ENCODE measurements at places on chromosomes 3 and 15.

DNA sequence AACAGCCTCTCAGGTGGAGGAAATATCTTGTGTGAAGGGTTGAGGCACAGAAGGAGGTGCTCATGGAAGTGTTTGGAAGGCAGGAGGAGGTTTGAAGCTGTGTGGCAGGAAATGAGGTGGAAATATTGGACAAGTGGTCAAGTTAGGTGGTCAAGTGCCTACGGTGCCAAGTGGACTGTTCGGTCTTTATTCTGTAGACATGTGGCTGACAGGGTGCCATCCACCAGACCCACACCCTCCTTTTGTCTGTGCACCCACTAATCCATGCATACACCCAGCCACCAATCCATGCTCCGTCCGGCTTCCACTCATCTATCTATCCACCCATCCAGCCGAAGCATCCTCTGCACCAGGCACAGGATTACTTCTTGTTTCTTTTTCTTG, 2.2 kb downstream of the SLC6A20 start:
- DNase-seq: no peak

DNA sequence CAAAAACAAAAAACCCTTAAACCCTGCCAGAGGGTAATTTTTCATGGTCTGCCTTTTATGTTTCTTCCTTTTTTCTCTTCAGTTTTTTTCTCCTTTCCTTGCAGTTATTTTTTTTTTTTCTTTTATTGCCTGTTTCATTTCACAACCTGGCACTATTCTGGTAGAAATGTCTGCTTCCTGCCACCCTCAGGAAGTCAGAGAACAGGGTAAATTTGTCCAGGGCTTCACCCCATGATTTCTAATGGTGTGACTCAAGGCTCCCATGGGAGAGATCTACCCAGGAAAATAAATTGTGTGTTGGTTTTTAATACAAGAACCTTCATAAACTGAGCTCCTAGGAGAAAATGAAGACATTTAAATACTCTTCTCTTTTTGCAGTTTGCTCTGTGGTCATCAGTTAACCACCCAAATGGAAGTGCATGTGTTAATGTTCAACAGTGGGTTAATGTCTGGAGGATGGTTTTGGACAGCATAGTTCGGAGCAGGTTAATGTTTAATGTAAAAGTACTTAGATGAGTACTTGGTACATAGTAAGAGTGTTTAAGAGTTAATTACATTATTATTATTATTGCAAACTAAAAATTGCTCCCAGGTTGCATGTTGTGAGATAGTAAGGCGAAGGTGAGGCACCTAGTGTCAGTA, 45.9 kb downstream of the CGNL1 start:
- no peak for DNase-seq

GRCh38 chr15:78881681-78882080, 9.0 kb downstream of the MORF4L1 start:
- no peak for DNase-seq

GRCh38 chr3:181446741-181447140, 265.0 kb upstream of the SOX2 start:
- no peak for DNase-seq

DNA sequence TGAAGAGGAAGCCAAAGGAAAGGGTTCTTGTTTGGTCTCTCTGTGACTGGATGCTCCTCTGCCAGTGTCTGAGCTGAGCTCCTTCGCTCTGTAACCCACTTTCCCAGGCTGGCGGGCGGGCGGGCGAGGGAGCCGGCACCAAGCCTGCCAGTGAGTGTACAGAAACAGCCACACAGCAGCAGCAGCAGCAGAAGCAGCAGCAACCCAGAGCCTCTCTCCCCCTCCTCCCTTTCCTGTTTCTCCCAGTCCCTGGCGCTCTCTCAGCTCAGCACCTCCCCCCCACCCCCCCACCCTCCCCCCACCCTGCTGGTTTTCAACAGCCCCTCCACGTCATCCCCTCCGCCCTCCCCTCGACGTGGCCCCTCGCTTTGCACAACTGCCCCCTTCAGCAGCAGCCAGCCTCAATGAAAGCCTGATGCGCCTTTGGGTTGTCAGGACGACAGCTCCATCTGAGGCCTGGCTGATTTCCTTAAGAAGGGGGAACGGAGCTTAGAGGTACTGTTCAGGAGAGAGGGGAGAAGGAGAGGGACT, at the start of gene LSAMP:
LSAMP (minus strand) TSS at position 177 of the 531 bp plus-strand sequence.
- no peak for DNase-seq

DNA sequence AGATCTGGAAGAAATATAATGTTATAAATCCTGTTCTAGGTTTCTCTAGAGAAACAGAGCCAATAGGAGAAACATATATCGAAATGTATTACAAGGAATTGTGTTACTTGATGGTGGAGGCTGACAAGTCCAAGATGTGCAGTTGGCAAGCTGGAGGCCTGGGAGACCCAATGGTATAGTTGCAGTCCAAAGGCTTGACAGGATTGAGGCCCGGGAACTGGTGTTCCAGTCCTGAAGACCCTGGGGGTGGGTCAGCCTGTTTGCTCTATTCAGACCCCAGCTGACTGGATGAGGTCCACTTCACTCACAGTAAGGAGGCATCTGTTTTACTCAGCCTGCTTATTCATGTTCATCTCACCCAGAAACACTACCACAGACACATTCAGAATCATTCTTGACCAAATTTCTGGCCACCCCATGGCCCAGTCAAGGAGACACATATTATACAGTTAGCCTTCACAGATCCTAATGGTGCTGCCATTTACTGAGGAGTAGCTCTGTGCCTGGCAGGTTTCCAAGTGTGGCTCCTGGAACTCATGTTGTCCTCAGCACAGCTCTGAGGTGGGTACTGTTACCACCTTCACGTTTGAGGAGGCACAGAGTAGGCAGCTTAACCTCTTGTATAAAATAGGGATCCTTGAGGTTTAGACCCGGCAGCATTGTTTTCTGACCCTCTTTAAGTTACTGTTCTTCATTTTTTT, 3.7 kb downstream of the TRAK1 start:
- DNase-seq: no peak

DNA sequence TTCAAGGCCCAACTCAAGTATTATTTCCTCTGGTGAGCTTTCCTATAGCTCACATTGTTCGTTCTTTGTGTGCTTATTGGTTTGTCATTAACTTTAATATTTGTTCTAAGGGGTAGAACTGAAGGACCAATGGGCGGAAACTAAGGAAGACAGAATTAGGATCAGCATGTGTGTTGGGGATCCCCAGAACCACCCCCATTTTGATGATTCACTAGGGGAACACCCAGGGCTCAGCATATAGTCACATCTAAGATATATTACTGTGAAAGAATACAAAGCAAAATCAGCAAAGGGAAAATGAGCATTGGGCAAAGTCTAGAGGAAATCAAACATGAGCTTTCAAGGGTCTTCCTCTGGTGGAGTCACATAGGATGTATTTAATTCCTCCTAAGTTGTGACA, 76.9 kb downstream of the TIMP4 start:
- DNase-seq: no peak

- no peak for DNase-seq
These were observed 187.7 kb downstream of the SATB1 start for GRCh38 chr3:18237251-18238005.

DNA sequence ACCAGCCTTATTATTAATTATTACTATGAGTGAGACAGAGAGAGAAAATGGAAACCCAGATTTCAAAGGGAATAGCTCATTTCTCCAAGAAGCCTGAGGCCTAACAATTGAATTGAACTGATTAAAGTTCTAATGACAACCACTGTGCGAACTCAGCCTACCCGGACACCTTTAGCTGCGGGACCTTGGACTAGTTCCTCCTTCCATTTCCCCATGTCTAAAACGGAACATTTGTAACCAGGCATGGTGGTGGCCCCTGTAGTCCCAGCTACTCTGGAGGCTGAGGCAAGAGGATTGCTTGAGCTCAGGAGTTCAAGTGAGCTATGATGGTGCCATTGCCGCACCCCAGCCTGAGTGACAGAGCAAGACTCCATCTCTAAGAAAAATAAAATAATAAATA, 16.4 kb upstream of the RTP2 start:
- DNase-seq: no peak
